ENCODE measurements at places on chromosomes 12 and 14. TPM values are rescaled to one million over a fixed set of nuclear protein-coding genes. Genes with fewer than 3 reads are reported as not detected.

DNA sequence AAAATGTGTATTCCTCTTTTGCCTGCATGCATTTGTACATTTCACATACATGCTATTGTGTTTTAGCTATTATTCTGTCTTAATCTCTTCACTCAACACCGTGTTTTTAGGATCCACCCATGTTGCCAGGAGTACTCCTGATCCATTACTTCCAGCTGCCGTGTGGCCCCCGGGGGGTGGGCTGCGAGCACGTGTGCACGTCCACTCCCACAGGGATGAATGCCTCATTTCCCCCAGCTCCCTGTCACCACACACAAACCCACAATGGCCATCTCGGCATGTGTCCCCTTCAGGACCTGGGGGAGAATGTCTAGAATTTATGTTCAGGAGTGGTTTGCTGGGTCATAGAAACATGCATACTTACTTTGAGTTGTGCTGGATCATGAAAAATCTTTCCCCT, 62.7 kb upstream of the ACTN1 start:
- no peak for DNase-seq

DNA sequence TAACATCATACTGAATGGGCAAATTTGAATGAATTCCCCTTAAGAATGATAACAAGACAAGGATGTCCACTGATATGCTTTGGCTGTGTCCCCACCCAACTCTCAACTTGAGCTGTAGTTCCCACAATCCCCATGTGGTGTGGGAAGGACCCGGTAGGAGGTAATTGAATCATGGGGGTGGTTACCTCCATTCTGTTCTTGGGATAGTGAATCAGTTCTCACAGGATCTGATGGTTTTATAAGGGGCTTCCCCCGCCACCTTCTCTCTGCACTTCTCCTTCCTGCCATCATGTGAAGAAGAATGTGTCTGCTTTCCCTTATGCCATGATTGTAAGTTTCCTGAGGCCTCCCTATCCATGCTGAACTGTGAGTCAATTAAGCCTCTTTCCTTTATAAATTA, 29.3 kb downstream of the MED6 start:
- no peak for DNase-seq

Gene CCDC59
- total RNA-seq, result 62.5 TPM

DNA sequence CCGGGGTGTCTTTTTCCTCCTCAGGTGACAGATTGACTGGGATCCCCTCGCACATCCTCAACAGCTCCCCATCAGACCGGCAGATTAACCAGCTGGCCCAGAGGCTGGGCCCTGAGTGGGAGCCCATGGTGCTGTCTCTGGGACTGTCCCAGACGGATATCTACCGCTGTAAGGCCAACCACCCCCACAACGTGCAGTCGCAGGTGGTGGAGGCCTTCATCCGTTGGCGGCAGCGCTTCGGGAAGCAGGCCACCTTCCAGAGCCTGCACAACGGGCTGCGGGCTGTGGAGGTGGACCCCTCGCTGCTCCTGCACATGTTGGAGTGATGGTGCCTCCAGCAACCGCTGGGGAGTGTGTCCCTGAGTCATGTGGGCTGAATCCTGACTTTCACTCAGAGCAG, 172.8 kb downstream of the CRADD start:
- DNase-seq, result no peak

Gene FAM181A
- total RNA-seq, result not detected

Gene BMP4
- 162 TPM for total RNA-seq

DNA sequence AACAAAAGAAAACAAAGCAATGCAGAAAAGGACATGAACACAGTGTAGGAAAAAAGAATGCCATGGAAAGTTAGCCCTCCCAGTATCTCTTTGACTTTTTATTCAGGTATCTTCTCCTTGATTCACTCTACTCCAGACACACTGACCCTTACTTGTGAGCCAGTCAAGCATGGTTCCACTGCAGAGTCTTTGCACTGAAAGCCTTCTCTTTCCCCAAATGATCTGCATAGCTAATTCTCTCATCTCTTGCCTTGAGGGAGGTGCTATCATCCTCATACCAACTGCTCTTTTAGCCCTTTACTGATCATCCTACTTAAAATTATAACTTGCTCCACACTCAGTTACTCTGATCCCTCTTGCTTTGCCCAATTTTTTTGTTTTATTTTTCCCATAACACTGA, 101.2 kb upstream of the SLC16A7 start:
- DNase-seq, result no peak

GRCh38 chr12:104910196-104910840, 47.8 kb downstream of the SLC41A2 start:
- no peak for DNase-seq

Gene TAS2R13
- 1.0 TPM for total RNA-seq

DNA sequence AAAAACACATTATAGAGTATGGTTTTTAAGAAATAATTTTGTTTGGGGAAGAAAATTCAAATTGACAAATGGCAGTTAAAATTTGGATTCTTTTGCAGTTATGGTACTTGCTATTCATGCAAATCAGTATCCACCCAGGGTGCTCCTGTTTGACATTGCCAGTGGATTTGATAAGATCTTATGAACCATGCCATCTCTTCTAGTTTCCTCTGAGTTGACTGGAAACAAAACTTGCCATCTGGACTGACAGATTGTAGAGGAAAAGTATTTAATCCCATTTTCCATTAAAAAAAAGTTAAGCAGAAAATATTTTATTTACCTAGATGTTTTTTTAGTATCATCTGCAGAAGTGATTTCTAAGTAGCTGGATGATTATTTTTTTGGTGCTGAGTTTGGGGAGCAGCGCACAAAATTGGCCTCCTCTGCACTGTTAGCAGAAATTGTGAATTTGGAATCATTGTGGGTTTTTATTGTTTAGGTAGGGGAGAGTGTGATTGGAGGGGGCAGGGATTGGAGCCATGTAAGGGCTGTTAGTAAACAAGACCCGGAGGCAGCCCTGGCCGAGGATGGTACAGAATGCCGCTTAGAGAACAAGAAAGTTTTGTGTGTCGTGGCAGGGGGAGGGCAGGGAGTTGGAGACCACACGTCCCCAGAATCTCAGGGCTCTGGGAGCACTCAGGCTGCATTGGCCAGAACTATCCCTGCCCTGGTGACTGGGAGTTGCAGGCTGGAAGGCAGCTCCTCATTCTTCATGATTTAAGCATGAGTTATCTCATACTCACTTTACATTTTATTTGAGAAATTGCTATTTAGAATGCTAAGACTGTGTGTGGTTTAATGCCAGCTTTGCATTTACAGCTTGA, 56.6 kb downstream of the WDR20 start:
- DNase-seq, result no peak

DNA sequence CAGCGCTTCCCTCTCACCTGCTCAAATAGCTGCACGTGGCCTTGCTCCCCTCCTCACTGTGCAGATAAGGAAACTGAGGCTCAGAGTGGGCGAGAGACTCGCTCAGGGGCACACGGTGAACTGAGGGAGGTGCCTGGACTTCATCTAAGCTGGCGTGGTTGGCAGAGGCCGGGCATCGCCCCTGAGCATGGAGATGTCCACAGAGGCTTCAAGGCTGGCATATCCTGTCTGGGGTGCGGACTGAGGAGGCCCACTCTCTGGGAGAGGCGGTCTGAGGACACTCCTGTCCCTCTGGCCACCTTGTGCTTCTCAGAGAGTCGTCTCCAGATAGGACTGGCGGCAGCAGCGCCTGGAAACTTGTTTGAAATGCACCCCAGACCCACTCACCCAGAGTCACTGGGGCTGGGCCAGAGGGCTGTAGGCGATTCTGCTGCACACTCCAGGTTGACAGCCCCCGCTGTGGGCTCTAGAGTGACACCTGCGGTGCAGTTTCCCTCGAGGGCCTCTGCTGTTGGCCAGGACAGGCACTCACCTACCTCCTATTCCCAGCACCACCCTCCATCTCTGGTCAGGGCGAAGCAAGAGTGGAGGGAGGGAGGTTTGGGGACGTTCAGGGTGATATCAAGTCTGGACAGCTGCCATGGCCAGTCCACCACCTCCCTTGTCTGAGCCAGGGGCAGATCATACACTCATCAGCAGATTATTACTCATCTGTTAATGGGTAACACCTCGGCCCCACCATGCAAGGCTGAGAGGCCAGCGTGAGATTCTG, 11.2 kb upstream of the LBHD2 start:
- DNase-seq, result no peak

DNA sequence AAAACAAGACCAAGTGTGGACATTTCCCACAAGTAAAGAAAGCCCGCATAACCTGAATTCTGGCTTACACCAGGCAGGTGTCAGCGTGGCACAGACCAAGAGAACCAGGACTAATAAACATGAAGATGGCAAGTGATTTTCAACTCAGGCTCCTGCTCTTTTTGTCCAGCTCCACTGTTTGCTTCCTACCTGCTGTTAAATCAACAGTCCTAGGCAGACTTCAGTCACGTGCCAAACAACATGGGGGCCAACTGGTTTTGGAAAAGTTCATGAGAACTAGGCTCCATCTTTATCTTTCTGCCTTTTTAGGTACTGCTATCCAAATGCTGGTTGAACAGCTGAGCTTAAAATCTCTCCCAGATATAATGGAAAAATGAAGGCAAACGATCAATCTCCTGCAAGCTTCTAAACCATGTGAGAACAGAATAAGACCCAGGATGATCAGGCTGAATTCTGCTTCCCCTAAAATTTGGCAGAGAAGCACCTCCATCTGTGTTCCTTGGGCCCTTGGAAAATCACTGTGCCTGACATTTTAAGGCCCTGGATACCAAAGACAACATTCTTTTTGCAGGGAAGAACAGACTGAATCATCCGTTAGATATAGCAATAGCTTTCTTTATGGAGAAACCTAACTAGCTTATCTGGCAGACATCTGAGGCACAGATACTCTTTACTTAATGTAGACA, 215.6 kb upstream of the USP15 start:
- DNase-seq, result no peak

GRCh38 chr12:52074971-52075724, 4.4 kb upstream of the SMIM41 start:
- no peak for DNase-seq

All from dermis blood vessel endothelial cell (primary cell).